ENCODE measurements at places on chromosomes 1 and 21.

GRCh38 chr21:45283035-45283610, 4.6 kb downstream of the POFUT2 start:
- no peak for DNase-seq

DNA sequence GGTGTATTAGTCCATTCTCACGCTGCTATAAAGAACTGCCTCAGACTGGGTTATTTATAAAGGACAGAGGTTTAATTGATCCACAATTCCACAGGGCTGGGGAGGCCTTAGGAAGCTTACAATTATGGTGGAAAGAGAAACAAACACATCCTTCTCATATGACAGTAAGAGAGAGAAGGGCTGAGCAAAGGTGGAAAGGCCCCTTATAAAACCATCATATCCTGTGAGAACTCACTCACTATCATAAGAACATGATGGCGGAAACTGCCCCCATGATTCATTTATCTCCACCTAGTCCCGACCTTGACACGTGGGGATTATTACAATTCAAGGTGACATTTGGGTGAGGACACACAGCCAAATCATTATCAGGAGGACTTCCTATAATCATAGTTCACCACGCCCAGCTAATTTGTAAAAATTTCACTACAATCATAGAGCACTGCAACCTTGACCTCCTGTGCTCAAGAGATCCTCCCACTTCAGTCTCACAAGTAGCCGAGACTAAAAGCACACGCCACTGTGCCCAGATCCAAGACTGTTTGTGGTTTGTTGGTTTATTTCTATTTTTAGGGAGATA, 164.9 kb downstream of the RERE start:
- no peak for DNase-seq

- no peak for DNase-seq
Observed at GRCh38 chr1:91682882-91683597, 182.4 kb downstream of the CDC7 start.

DNA sequence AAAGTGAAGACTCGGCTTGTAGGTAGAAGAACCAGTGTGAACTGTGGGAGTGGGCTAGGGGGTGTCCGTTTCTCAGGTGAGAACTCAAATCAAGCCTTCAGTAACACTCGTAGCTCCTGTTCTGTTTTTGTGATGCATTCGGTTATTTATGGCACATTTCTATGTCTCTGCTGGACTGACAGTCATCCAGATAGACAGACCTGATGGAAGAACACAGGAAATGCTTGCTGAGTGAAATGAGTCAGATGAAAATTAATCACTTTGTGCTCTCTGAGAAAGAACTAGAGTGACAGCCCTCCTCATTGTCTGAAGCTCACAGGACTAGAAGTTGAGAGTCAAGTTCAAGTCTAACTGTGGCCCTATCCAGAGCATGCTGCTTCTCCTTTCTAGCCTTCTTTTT, 360.1 kb upstream of the PLXNA2 start:
- DNase-seq: no peak
